ENCODE measurements at places on chromosomes 1 and 21.

GRCh38 chr1:98251497-98251896 is 330.7 kb upstream of the DPYD start:
- no peak for DNase-seq

DNA sequence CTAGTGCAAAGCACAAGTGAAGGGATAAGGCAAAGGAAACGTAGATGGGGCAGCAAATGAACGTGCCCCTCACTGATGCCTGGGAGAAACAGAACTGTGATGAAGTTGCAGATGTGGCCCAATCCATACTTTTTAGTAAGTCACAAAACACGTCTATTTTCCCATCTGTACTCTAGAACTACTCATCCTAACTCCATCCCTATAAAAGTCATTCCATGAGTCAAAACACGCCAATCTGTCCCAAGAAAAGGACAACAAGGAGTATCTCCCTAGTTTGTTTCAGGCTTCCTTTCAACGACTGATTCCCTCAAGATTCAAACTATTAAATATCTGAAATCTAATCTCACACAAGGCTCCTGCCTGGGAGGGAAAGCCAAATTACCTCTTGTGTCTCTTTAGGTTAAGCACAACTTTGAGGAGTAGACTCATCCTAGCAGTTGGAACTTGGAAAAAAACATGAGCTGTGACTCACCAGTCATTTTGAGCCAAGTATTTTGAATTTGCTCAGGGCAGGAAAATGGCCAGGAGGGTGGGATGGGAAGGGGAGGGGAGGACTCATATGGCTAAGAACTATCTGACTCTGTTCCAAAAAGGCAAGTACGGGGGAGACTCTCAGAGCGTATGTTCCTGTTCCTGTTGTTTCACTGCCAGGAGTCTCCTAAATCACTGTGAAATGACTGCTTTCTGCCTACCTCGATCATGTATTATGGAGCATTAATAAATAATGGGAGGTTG is 214.5 kb upstream of the CAMK1G start:
- peak; percentile 97 for DNase-seq

DNA sequence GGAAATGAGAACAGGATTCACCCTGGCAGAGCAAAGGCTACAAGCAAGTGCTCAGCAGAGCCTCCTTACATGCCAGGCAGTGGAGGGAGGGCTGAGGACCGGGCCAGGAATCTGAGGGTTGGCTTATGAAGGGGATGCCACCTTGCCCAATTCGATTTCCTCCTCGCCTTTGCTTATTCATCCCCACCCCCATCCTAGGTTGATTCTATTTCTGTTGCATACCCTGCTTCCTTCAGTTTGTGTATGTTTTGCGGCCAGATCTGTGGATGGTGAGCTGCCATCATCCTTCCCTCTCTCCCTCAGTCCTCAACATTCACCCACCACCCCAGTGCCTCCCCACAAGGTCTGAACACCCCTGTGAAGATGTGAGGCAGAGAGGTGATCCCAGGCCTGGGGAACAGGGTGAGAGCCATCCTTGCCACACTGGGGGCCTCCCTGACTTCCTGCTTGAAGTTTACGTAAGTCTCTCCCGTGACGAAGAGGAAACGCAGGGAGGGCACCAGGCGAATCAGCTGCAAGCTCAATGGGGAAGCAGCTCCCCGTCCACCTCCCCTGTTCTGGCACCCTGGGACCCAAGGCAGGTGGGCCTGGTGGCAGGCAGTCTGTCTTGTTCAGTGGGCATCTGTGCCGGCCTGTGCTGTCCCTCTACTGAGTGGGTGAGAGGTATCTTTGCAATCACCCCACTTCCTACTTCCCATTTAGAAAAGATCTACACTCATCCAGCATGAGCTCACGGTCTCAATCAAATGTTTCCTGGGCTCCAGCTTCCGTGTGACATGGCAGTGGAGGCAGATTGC is 50.6 kb upstream of the CNTN2 start:
- DNase-seq = no peak

DNA sequence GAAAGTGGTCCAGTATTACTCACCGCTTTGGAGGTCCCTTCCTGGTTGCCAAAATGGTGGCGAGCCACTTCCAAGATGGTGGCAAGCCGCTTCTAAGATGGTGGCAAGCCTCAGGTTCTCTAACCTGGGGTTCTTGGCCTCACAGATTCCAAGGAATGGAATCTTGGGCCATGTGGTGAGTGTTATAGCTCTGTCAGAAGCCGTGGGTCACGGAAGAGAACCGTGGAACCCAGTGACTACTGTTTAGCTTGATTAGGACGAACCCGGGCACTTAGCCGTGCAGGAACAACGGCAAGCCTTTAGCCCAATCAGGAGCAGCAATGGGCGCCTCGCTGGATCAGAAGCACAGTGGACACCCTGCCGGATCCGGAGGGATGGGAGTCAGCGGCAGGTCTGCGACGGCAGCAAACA is 356.2 kb upstream of the TMPRSS15 start:
- DNase-seq = no peak

- peak; percentile 6 for DNase-seq
Measured at GRCh38 chr1:80542231-80542630, 1258.5 kb upstream of the ADGRL2 start.

DNA sequence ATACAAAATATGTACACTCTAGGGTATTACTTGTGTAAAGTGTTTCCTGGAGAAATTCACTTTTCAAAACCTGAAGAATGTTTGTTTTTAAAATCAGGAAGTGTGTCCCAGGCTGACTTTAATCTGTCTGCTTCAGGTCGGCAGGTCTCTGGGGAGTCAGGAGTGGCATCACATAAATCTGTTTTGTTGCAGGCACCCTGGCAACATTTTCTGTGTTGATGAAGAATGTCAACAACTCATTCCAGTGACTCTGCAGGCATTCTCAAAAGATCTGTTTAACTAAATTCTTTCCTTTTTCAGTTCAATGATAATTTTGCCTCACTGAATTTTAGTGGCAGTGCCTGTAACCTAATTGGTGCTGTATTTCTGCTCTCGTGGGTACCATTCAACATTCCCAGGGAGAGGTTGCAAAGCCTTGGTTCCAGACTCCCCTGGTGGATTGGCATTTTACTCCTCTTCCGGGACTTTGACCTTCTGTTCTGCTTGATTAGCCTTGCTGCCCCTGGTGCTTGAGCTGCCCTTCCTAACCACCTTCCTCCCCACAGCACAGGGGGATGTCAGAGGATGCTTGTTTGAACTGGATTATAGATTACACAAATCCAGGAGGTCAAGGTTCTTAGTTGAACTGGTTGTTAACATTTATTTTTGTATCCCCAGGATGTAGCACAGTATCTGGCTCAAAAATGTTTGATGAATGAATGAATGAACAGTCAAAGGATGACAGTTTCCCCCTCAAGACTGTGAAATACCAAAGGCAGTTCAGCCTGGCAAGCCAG is 55.4 kb upstream of the LPGAT1 start:
- no peak for DNase-seq

- no peak for DNase-seq
Measured at GRCh38 chr1:209883341-209883971, 54.6 kb upstream of the SYT14 start.

- no peak for DNase-seq
Measured at GRCh38 chr1:150404465-150404864, 40.5 kb downstream of the RPRD2 start.

DNA sequence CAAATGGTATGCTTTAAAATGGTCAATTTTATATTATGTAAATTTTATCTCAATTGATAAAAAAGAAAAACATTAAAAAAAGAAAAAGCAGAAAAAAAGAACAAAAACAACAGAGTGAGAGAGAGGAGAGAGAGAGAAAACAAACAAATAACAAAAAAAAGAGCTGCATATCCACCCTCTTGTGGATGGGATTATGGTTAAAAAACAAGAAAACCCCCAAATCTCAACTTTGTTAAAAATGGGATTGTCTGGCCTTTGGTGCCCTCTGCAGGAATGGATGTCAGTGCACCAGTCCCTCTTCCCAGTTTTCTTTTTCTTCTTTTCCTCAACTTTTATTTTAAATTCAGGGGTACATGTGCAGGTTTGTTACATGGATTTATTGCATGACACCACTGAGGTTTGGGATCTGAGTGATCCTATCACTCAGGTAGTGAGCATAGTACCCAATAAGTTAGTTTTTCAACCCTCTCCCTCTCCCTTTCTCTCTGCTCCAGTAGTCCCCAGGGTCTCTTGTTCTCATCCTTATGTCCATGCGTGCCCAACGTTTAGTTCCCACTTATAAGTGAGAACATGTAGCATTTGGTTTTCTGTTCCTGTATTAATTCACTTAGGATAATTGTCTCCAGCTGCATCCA is 28.1 kb downstream of the RNF187 start:
- peak; percentile 22 for DNase-seq

- no peak for DNase-seq
Measured at GRCh38 chr1:28507247-28507645, 1.4 kb downstream of the RCC1 start.

- no peak for DNase-seq
Measured at GRCh38 chr1:225479996-225480720, 52.3 kb upstream of the LBR start.

- no peak for DNase-seq
Measured at GRCh38 chr1:182802006-182802803, 12.6 kb downstream of the NPL start.

Data from HS-5 (cell line).